MV-4-11 (cell line): ENCODE measurements at places on chromosomes 7 and 10.

- DNase-seq: no peak
These were observed 162.7 kb downstream of the PLCE1 start for GRCh38 chr10:94156453-94156852.

DNA sequence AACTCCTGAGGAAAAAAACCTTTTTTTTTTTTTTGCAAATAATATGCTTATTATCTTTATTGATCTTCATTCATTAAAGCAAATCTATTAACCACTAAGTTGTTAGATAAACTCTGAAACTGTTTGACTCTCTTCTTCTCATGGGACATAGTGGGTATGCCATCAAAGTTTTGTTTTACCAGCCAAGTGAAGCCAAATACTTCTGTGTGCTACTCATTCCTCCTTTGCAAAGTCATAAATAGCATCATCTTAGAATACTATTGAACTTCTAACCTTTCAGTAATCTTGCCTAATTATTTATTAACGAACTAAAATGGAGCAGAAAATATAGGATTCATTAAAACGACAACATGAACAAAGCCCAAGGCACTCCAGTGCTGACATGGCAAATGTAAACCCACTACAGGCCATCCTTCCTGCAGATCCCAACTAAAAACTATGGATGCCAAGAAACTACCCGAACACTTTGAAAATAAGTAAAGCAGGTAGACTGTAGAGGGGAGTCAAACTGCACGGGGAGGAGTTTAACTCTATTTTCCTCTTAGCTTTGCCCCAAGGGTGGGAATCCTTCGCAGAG lies 61.2 kb upstream of the ODAD2 start:
- DNase-seq: no peak

- DNase-seq: no peak
These were observed 194.4 kb downstream of the GATA3 start for GRCh38 chr10:8248868-8249267.

DNA sequence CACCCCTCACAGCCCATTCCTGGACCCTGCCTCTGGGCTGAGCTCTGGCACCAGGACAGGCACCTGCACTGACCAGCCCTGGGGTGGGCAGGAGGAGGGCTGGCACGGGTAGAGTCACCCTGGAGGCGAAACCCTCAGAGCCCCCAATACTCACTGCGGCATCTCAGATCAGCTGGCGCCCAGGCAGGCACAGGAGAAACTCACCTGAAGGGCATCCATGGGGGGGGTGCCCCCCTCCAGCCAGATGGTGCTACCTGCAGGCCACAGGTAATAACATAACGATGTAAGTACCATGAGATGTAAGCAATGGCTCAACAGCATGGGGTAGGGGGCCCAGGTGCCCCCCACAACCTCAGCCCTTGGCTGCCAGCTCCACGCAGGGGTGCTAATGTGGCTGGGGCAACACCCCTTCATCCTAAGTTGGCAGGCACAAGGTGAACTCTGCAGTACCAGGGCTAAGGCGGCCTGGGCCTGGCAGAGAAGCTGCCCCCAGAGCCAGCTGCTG lies 12.1 kb upstream of the PYROXD2 start:
- no peak for DNase-seq

DNA sequence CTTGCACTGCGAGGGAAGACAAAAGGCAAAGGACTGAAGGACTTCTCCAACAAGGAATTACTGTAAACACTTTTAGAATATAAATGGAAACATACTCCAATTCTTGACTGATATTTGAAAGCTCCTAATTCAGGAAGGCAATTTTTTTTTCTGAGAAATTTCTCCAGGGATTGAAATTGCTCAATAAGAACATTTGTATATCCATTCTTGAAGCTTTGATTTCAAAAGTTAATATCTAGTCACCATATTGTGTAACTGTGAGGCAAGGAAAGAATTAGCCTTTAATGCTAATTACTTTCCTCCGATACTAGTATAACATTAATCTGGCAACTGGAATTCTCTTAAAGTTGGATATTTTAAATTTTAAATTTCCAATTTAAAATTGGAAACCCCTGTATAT lies 188.4 kb upstream of the COL1A2 start:
- no peak for DNase-seq

GRCh38 chr7:74632505-74632904 lies 25.0 kb upstream of the GTF2I start:
- no peak for DNase-seq
